ENCODE measurements at places on chromosomes 2 and 18.

DNA sequence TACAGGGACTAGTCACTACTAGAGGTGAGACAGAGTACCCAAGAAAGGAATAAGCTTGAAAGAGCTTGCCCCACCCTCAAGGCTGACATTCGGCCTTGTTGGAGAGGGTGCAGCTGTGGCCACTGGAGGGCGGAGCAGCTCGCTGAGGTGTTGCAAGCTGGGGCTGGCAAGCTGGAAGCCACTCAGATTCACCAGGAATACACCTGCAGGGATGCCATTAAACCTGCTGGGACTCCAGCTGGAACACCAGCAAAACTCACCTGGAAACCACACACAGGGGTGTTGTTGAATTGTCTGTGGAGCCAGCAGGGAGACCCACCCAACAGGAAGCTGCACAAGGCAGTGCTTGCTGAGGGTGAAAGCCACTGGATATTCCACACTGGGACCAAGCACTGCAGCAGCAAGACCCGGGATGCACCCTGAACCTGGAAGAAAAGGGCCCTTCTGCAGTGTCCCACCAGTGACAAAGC, 26.1 kb downstream of the KCTD18 start:
- DNase-seq: peak; percentile 47

DNA sequence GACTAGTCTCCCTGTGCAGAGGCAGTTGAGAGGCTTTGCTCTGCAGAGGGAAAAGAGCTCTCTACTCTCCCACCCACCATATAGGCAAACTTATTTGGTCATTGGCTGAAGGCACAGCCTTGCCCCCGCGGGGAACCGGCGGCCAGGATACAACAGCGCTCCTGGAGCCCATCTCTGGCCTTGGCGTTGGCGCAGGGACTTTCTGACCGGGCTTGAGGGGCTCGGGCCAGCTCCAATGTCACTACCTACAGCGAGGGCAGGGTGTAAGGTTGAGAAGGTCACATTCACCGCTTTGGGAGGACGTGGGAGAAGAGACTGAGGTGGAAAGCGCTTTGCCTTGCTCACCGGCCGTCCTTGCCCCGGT, 2.2 kb downstream of the ONECUT2 start:
- DNase-seq: no peak

DNA sequence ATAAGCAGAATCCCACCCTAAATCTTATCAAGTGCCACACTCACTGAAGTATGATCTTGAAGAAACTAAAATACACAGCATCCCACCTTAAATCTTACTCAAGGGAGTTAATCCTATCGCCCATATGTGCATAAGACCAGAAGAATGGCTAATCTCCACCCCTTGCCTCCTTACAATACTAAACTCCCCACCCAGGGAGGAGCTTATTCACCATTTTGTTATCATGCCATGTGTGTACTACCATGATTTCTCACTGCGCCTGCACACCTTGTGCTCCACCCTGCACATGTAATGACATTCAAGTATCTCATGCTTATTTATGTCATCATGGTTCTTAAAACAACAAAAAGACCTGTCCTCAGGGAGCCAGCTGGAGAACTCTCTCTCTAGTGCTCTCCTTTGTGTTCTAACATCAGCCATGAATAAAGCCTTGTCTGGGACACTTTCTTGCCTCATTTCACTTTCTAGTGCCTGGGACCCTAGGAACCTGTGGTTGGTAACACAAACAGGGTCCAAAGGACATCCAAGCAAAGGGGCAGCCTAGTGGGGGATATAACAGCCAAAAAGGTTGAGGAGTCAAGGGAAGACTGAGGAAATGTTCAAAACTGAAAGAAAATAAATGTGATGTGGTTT, 87.4 kb downstream of the SLC66A3 start:
- DNase-seq: no peak

DNA sequence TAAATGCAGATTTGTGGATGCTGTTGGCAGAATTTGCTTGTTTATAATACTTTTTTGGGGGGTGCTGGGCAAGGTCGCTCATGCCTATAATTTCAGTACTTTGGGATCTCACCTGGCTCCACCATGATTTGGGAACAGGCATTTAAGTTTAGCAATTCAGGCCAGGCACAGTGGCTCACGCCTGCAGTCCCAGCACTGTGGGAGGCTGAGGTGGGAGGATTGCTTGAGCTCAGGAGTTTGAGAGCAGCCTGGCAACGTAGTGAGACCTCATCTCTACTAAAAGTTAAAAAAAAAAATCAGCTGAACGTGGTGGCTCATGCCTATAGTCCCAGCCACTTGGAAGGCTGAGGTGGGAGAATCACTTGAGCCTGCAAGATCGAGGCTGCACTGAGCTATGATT, 20.7 kb downstream of the TANC1 start:
- DNase-seq: no peak

DNA sequence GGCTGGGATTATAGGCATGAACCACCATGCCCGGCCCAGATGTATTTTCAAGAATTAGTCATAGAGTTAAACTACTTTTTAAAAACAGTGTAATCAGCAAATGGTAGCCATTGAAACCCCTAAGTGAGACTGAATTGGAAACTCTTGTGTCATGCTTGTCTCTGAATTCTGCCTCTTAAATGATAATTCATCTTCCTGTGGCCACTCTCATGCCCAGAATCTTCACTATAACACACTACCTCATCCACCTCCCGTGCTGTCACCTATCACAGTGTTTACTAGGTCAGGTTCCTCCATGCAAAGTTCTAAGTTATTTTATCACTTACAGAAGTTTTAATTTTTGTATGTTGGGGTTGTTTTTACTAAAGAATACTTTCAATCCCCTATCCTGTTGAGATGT, 197.5 kb downstream of the PHLPP1 start:
- DNase-seq: no peak

DNA sequence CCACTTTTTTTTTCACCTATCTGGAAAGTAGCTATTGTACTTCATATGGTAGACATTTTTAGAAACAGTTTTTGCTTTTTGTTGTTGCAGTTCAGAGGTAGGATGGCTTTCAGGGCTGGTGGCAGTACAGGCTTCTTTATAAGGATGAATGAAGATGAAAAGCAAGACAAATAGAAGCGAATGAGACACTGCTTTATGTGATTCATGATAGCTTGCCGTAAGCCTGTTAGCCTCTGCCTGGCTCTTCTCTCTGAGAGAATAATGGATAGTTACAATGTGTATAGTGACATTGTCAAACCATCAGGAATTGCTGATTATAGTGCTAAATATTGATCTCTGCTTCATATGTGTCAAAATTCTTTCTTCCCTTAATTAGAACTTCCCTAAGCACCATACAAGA, 173.7 kb downstream of the NR4A2 start:
- DNase-seq: no peak

DNA sequence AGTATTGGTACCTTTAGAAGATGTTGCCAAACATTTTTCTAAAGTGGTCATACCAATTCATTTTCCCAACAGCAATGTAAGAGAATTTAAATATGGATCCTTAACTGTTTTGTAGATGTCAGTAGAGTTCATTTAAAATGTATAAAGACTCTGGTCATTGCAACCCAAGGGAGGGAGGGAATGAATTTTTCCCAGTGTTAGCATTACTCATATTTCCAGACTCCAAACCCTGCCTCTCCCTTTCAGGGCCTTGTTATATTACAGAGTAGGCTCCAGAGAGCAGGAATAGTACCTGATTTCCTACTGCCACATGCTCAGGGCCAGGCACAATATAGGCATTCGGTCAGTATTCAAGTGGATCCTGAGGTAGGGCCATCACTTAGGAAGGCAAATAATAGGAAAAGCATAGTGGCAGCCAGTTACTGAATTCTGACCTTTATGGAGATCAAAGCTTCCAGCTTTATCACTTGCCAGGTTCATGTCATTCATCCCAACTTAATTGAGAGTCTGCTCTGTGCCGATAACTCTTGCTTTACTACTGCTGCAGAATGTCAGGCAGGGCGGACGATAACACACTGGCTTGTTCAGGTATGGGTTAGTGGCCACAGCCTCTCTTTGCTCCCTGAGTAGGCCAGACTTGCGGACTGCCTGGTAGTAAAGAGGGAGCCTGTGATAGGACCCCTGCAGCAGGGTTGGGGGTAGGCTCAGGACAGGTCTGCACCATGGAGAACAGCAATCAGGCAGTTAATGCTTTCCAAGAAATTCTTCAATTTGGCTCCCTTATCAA, 75.3 kb downstream of the OSBPL6 start:
- DNase-seq: no peak

DNA sequence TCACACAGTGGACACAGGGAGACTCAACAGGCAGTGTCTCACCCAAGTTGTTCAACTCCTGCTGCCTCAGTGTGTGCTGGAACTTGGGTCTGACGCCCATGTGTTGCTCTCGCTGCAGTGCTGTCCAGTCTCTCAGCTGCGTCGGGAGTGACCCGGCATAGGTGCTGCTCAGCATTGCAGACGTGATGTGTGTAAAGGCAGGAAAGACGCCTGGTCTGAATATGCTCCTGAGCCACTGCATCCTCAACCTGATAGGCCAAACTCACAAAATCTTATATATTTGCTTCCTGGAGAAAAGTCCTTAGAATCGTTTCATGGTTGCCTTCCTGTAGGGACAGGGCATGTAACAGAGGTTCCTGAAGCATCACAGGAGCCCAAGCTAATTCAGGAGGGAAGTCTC, 152.9 kb downstream of the INSIG2 start:
- no peak for DNase-seq

- peak; percentile 49 for DNase-seq
Observed at GRCh38 chr2:119448427-119449141, 16.9 kb downstream of the TMEM37 start.

- DNase-seq: no peak
Observed at GRCh38 chr2:237696461-237696860, 69.1 kb downstream of the LRRFIP1 start.
